ENCODE measurements at places on chromosomes 11 and 22. TPM values are rescaled to one million over a fixed set of nuclear protein-coding genes. Genes with fewer than 3 reads are reported as not detected.

SULT4A1 gene
- 182 TPM for polyA plus RNA-seq

PANX3 gene
- not detected for polyA plus RNA-seq

LRRC10B gene
- polyA plus RNA-seq = 12.4 TPM

LMNTD2 gene
- 0.61 TPM for polyA plus RNA-seq

SESN3 gene
- 9.4 TPM for polyA plus RNA-seq

GDPD4 gene
- polyA plus RNA-seq = not detected

C11orf97 gene
- polyA plus RNA-seq = not detected

P4HA3 gene
- polyA plus RNA-seq = not detected

PLEKHB1 gene
- polyA plus RNA-seq = 0.40 TPM

SERPIND1 gene
- not detected for polyA plus RNA-seq

HTR3A gene
- 0.36 TPM for polyA plus RNA-seq

INS gene
- not detected for polyA plus RNA-seq

GGT1 gene
- polyA plus RNA-seq = 6.4 TPM

OR10A2 gene
- not detected for polyA plus RNA-seq

CNIH2 gene
- 54.5 TPM for polyA plus RNA-seq

TOLLIP gene
- polyA plus RNA-seq = 31.4 TPM

CAVIN3 gene
- not detected for polyA plus RNA-seq

PKP3 gene
- not detected for polyA plus RNA-seq

CFAP300 gene
- not detected for polyA plus RNA-seq

CELSR1 gene
- 0.14 TPM for polyA plus RNA-seq

RBM4 gene
- polyA plus RNA-seq = 510 TPM

C11orf86 gene
- polyA plus RNA-seq = not detected

SLC37A4 gene
- 23.5 TPM for polyA plus RNA-seq

RAG1 gene
- 0.16 TPM for polyA plus RNA-seq
